Choroid plexus epithelial cell (primary cell): ENCODE measurements at places on chromosomes 2 and 18.

DNA sequence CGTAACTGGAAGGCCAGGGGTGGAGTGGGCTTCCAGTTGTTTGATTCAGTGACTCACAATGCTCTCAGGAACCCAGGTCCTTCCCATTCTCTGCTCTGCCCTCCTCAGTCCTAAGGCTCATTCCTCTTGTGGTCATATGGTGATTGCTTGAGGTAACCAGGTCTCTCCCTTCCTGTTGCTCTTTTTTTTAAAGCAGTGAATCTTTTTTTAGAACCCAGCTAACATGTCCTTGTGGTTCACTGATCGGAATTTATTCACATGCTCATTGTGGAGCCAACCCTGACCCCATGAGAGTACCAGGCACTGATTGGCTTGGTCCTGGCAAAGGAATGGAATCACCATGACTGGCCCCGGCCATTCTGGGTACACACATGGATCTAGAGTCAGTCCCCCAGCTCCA lies 7.4 kb downstream of the THNSL2 start:
- DNase-seq: no peak

- DNase-seq: no peak
These were observed 50.6 kb downstream of the GLI2 start for GRCh38 chr2:120786038-120786960.

- peak; percentile 80 for DNase-seq
These were observed 15.4 kb upstream of the MLPH start for GRCh38 chr2:237471438-237472186.

GRCh38 chr2:937530-937929 lies 13.1 kb upstream of the SNTG2 start:
- peak; percentile 48 for DNase-seq

GRCh38 chr2:211259831-211260476 lies 703.6 kb downstream of the CPS1 start:
- no peak for DNase-seq

- DNase-seq: no peak
These were observed 137.1 kb downstream of the CTIF start for GRCh38 chr18:48675912-48676311.

DNA sequence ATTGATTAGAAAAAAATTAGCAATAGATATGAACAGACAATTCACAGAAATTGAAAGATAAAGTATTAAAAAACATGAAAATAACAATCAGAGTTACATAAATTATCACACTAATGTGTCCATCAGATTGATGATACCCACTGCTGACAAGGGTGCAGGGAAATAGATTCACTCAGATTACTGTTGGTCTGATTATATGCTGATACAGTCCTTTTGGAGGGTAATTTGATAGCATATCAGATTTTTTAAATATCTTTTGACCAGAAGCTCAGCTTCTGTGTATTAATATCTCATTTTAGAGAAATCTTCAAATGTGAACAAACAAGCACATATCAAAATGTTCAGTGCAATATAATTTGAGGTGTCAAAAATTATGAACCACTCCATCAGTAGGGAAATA lies 157.9 kb upstream of the EPC2 start:
- DNase-seq: no peak

- no peak for DNase-seq
These were observed 24.6 kb downstream of the KIF1A start for GRCh38 chr2:240795454-240795853.

- DNase-seq: peak; percentile 85
These were observed 199.1 kb downstream of the FBXO15 start for GRCh38 chr18:73948497-73948896.

GRCh38 chr2:219592736-219593135 lies 4.9 kb upstream of the STK11IP start:
- DNase-seq: peak; percentile 5

DNA sequence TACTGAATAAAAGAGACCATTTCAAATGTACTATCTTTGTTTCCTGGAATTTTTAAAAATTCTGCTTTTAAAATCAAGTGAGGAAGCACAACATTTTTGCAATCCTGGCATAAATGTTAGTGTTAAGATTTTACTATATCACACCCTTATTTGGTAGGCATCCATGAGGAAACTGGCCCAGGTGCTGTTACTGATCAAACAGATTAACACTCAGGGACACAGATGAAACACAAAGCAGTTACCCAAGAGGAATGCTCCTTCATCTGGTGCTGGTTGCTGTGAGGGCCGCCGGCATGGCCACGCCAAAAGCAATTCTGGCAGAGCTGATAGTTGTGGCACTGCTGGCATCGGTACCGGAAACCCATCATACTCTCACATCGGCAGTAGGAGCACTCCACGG lies 96.8 kb downstream of the DTNB start:
- DNase-seq: no peak

DNA sequence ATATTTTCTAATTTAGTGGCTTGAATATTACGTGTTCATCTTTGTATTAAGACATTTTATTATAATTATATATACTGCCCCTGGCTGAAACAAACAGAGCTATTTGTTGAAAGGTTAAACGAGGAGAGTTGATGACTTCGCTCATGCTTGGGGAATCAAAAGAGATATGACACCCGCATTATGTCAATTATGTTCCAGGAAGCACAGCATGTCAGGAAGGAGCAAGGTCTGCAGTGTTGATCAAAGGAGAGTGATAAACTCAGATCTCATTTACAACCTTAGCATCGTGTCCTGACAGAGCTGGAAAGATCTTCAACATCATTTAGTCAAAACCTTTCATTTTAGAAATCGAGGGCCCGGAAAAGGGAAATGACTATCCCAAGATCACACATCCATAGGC lies 510.1 kb downstream of the TDRD15 start:
- no peak for DNase-seq

DNA sequence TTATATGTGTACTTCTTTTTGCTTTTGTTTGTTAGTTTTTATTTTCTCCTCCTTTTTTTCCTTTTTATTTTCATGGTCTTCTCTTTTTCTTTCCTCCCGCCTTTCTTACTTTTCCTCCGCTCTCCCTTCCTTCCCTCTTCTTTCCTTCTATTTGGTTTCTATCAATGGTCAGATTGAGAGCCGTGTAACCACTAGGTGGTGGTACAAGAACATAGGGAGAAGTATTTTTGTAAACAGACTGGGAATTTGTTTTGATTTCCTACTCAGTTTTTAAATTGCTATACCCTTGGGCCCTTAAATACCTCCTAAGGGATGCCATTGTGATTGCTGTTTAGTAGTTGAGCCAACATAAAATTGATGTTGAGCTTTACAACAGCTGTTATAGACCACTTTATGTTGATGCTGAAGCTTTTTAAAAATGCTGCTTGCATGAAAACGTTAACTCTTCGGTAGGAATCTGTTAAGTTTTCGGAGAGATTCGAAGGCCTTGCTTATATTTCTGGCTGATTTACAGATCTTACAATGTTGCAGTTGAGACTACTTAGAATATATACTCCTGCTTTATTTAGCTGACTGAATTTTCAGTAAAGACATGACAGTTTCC lies 124.2 kb downstream of the UBE2E3 start:
- DNase-seq: peak; percentile 89

DNA sequence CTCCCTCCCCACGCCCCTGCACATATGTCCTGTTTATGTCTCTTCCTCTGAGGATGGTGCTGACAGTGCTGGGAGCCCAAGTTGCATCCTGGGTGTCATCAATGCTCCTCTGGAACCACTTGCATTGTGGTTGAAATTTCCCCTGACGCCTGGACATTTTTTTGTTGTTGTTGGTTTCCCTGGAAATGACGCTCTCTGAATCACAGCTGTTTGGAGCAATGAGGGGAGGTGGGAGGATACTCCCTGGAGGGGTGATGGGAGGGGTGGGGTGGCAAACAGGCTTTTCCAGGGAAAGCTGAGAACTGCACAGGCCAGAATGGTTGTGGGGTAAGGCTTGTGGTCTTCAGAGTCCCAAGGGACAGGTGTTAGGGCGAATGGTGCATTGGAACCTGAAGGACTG lies 29.6 kb downstream of the CELF4 start:
- DNase-seq: no peak

- DNase-seq: no peak
These were observed 26.6 kb downstream of the METTL8 start for GRCh38 chr2:171407030-171407675.

DNA sequence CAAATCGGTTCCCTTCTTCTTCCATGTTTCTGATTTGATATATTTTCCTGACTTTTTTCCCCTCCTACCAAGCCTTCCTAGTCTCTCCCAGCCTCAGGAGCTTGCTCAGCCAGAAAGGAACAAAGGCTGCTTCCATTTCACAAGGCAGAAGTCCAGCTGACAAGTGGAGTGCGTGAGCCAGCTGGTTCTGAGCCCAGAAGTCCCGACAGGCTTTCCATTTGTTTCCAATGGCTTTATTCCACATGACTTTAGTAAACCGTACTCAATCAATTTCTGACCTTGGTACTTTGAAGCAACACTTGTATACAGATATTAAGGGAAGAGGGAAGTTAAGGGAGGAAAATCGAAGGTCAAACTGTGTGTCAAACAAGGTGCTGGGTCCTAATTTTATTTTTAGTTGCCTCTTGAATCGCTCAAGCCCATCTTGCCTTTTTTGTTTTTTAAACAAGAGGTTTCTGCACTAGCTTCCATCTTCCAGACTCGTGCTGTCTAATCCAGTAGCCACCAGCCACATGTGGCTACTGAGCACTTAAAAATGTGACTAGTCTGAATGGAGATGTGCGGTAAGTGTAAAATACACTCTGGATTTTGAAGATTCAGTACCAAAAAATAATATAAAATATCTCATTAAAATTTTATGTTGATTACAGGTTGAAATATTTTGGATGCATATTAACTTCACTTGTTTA lies 36.2 kb downstream of the WIPF1 start:
- peak; percentile 47 for DNase-seq
